ENCODE measurements at places on chromosomes 1 and 21.
A peak's percentile ranks its signal among the peaks of the same experiment; 100 is the strongest.

GRCh38 chr1:240344918-240345317 lies 253.2 kb downstream of the FMN2 start:
- DNase-seq = no peak

- no peak for DNase-seq
Observed at GRCh38 chr1:29621826-29622435, 385.6 kb downstream of the PTPRU start.

DNA sequence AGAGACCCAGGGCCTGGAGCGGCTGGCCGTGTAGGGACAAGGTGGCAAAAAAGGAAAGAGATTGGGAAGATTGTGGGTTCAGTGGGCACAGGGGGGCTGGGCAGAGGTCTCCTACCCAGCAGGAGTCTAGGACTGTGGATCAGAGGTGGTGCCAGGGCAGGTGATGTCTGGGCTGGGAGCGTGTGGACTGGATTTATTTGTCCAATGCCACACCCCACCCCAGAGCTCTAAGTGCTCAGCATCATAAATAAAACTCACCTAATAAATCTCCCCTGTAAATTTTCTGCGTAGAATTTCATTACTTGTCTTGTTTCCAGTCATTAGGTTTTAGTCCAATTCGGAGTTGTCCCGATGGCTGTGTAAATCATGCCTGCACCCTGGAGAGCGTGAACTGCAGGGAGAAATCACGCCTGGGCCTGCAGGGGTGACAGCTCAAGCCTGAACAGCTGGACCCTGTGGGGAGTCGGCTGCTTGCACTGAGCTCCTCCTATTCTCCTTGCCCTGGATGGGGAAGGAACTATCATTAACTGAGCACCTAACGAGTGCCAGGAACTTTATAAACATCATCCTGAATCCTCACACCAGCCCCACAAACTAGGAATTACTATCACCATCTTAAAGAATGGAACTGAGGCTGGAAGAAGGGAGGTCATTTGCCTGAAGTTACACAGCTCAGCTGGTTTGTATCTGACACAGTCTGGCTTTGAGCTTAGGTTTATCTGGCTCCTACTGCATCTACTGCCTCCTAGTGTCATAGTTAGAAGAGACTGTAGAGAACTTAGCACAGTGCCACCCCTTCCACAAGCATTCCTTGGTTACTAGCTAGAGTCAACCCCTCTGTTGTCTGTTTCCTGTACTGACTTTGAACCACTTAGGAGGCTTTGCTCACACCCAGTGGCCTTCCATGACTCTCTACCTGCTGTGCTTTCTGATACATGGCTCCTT lies 25.0 kb upstream of the POU3F1 start:
- DNase-seq = no peak

DNA sequence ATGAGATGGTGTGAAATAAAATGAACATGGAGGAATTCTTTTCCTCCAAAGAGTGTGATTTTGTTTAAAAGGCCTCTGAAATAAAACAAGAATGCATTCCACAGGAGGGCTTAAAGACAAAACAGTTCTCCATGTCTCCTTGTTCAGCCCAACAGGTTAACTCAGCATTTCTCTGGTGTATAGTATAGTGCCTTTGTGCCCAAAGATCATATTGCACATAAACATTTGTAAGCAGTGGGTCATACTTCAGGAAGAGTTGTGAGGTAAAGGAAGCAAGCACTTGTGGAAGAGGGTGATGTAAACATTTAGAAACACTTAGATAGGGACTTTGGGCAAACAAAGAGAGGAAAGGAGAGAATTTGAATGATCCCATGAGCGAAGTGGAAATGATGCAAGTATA lies 433.9 kb downstream of the SIPA1L2 start:
- no peak for DNase-seq

GRCh38 chr1:202248861-202249260 lies 55.3 kb downstream of the LGR6 start:
- DNase-seq = no peak

DNA sequence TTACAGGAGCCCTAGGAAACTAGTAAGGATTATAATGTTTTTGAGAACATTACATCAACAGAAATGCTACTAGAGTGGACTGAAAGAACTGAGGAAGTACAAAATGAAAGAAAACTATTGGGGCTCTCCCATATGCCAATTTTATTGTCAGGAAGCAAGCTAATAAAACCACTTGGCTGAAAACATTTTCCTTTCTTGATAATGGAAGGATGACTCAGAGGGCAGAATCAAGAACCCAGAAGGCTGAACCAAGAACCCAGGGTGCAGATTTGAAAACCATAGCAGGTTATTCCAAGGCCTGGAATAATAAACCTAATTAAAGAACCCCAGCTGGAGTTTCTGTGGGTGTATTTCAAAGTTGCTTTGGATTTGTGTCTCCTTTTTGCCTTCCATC lies 70.7 kb downstream of the RPE65 start:
- no peak for DNase-seq

DNA sequence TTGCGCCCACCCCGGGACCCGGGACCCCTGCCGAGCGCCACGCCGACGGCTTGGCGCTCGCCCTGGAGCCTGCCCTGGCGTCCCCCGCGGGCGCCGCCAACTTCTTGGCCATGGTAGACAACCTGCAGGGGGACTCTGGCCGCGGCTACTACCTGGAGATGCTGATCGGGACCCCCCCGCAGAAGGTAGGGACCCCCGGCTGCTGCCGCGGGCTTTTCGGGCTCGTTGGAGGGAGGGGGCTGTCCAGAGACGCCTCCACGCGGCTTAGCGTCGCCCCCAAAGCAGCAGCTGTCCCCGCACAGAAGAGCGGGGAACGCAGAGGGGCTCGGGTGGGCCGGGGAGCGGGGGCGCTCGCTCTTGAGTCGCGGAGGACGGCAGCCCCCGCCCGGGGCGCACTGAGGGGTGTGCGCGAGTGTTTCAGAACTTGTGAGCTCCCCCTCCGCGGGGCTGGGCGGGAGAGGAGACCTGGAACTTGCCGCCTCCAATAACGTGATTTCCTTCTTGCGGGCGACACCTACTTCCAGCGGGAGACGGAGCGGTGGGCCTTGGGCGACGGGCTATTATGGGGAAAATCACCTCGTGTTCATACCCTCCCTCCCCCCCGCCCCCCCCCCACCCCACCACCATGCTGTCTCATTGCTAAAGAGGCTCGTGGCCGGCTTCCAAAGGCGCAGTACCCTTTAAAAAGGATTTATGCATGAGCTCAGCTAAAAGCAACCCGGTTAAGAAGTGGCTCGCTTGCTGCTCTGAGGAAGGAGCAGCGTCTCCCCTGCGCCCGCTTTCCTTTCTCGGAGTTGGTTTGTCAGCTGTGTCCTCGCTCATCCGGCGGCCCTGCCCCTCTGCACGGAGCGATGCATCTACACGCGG lies 664 bp downstream of the BACE2 start:
- DNase-seq = peak; percentile 4

GRCh38 chr21:44399955-44400790 lies 46.8 kb downstream of the TRPM2 start:
- no peak for DNase-seq

- no peak for DNase-seq
Observed at GRCh38 chr1:54371942-54372275, 34.3 kb downstream of the SSBP3 start.

DNA sequence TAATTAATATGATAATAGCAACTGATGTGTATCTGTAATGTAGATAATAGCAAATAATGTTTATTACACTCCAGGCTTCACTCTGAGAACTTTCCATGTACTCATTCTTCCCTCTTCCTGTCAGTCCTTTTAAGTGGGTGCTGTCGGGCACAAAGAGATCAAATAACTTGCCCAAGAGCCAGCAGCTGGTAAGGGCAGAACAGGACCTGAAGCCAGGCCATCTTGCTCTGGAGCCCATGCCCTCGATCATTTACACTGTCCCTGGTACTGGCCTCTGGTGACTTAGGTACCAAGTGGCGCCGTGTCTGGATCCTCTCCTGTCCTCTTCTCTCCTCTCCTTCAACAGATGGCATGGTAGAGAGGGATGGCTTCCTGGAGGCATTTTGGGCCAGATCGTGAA lies 97.2 kb downstream of the VPS13D start:
- DNase-seq = no peak

DNA sequence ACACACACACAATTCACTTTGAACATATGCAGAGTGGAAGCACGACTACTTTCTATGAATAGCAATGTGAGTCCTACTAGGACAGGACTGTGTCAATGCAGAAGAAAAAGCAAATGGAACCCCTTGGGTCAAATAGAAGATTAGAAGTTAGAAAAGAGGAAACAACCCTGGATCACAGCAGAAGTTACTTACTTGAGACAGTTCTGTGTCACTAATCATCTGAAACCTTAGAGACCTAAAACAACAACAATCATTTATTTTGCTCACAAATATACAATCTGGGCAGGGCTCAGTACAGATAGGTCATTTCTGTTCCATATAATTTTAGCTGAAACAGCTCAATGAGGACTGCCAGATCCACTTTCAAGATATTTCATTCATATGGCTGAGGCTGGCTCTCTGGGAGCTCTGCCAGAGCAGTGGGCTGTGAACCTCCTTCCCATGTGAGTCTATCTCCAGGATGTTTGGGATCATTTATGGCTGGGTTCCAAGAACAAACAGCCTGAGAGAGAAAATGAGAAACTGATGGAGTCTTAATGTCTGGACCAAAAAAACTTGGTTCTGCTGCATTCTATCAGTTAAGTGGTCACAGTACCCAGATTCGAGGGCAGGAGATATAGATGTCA lies 42.5 kb upstream of the IL10 start:
- no peak for DNase-seq

DNA sequence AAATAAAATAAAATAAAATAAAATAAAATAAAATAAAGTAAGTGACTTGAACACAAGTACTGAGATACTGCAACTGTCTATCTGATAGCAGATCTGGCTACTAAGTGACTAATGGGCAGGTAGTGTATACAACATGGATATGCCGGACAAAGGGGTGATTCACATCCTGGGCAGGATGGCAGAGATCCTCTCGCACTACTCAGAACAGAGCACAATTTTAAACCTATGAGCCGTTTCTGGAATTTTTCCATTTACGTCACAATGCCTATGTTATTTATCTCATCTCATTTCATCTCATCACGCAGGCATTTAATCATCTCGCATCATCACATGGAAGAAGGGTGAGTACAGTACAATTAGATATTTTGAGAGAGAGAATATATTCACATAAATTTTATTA lies 233.3 kb upstream of the COA6 start:
- DNase-seq = peak; percentile 76

- DNase-seq = no peak
Observed at GRCh38 chr1:208202333-208202995, 41.7 kb downstream of the PLXNA2 start.

DNA sequence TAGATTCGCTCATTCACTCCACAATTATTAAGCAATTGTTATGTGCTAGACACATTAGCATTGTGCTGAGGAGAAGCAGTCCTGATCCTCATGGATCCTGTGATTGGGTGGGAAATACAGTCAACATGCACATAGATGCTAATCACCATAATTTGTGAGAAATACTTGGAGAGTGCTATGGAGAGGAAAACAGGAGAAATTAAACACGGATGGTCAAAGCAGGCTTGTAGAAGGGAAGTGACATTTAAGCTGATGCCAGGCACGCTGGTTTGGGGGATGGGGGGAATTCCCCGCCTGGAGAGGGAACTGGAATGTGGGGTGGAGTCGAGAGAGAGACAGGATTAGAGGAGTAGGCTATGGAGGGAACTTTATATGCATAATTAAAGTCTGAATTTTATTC lies 52.2 kb upstream of the L1TD1 start:
- peak; percentile 24 for DNase-seq

GRCh38 chr21:35427320-35428000 lies 378.4 kb upstream of the RUNX1 start:
- no peak for DNase-seq

- DNase-seq = no peak
Observed at GRCh38 chr1:8042134-8042533, 16.0 kb upstream of the ERRFI1 start.

DNA sequence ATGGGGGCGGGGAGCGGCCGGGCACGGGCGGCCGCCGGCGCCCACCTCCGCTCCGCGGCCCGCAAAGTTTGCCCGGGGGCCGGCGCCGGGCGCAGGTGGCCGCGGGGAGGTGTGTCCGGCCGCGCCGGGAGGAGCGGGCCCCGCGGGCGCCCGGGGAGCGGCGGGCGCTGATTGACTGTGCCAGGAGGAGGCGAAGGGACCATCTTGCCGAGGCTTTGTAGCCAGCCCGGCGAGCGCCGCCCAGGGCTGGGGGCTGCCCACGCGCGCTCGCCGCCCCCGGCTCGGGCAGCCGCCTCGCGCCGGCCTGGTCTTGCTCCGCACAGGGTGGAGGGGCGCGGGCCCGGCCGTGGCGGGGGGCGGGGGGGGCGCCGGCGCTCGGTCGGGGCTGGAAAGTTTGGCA lies 432 bp downstream of the EPHB2 start:
- DNase-seq = peak; percentile 33

DNA sequence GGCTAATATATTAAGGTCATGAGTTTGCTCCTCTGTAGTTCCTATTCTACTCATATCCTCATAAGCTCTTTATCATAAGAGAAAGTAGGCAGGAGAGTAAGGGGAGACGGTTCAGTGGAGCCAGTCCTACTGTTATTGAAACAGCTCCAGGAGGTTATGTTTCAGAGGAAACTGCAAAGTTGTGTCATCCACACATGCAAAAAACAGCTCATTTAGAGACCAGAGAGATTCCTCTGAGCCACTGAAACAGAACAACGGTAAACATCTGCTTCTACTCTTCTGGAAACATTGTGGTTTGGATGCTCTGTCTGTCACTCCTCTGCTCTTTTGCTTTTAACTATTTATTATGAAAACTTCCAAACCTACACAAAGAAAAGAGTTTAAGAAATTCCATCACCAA lies 66.3 kb upstream of the PPP2R5A start:
- no peak for DNase-seq

GRCh38 chr1:195047772-195048171 lies 1560.5 kb downstream of the KCNT2 start:
- no peak for DNase-seq

GRCh38 chr1:200334661-200335256 lies 75.1 kb downstream of the ZNF281 start:
- DNase-seq = peak; percentile 48

DNA sequence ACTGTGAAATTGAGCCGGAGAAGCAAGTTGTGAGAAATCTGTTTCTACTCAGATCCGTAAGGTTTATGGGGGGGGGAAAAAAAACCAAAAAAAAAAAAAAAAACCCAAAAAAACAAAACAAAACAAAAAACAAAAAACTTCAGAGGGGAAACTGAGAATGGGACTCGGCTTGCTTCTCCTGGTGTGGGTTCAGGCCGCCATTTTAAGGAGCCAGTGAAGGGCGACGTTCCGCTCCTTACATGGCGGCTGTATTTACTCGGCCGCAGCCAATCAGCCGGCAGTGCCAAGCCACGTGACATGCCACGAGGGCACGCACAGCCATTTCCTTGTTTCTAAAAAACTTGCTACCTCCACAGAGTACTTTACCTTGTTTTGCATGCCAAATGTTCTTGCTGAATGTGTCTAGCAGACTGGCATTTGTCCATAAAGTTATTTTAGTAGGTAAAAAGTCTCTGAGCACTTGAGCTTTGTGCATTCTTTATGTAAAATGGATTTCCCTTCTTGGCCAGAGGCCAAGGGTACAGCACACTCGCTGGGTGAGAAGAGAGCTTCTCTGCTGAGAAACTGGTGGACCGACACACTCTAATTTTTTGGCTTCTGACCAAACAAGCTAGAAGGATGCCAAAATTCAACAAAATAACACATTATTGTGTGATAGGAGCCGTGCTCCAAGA lies 101.8 kb downstream of the NFIA start:
- DNase-seq = peak; percentile 67
